ENCODE measurements at places on chromosomes 13 and 19.

DNA sequence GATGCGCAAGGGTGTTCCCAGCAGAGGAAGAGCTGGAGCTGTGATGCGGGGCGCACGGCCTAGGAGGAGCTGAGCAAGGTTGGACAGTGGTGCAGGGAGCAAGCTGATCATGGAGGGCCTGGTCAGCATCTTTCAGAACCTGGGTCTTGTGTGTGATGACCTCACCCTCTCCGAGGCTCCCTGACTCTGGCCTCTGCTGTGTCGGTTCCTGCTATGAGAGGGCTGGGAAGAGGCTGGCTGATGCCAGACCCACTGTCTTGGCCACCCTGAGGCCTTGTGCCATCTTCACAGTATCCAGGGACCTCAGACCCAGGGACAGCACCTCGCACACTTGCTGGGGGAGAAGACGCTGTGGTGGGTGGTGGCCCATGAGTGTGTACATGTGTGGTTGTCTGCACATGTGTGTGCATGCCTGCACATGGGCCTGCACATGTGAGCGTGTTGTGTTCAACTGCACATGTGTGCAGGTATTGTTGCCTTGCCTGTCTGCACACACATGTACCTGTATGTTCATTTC is 16.5 kb upstream of the C13orf46 start:
- no peak for DNase-seq

DNA sequence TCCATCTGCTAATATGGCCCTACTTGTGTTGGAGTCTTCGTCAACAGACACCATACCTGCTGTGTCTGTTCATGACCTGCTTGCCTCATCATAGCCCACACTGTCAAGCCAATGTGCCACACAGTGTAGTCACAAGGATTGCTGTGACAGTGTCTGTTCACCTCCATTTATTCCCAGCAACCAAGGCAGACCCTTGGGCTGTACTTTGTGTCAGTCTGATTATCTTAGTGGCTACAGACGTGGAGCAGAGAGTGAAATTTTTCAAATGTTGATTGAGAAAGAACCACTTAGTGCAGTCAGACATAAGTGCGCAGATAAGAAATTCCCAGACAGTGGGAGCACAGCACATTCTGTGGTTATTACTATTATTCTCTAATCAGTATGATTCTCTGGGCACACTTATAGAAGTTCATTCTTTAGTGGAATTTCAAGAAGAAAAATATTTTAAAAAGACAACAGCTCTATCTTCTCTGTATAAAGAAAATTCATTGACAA is 184.6 kb downstream of the GPC6 start:
- no peak for DNase-seq

DNA sequence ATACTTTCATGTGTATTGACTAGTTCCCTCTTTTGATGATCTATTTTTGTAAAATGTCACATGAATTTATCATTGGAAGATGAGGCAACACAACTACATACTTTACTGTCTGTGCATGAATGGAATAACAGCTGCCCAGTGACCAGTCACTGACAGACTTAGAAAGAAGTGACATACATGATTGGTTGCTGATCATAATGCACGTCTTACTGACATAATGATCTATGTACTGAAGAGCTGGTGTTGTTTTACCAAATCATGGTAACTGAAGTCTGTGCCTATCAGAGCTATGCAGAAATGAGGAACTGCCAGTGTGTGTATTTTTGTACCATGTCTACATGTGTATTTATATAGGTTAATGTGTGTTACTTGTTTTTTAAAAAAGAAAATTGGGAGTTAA is 26.5 kb downstream of the GPR18 start:
- no peak for DNase-seq

DNA sequence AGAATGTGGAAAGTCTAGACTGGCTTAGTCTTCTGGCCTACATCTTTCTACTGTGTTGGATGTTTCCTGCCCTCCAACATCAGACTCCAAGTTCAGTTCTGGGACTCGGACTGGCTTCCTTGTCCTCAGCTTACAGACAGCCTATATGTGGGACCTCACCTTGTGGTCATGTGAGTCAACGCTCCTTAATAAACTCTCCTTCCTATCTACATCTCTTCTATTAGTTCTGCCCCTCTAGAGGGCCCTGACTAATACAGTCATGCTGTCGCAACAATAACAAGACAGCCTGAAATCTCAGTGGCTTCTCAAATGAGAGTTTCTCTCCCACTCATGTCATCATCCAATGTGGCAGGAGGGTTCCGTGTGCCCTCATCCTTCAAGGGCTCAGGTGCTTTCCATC is 347.8 kb downstream of the MZT1 start:
- no peak for DNase-seq

- DNase-seq: no peak
Measured at GRCh38 chr13:30676672-30677071, 58.7 kb upstream of the ALOX5AP start.

DNA sequence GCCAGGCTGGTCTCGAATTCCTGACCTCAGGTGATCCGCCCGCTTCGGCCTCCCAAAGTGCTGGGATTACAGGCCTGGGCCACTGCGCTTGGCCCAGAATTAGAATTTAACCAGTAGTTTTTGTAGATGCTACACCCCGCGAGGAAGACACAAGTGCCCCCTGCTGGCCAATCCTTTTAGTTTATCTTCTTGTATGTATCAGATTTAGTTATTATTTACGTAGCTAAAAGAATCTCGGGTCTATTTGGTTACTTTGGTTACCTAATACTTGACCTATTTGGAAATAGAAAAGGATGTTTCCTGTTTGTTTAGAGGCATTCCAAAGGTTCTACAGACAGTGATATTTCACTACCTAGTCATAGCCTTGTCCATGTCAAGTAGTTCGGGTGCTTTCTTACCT is 22.0 kb downstream of the MUC16 start:
- peak; percentile 26 for DNase-seq

GRCh38 chr13:24348385-24348784 is 39.0 kb downstream of the C1QTNF9 start:
- DNase-seq: no peak

DNA sequence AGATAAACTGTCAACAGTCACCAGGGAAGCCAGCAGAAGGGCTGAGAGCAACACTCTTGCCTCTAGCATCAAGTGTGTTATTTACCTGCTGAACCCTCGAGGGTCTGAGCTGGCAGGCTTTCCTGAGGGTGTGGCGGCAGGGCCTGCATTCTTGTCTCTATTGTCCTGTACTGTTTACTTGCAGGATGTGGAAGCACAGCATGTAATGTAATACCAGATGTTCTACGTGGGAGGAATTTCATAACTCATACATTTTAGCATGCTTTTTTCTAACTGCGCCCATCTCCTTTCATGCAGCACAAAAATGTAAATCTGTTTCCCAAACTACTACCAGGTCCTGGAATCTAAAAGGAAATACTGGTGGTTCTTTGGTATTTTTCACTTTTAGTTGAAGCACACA is 153.1 kb downstream of the RGCC start:
- DNase-seq: no peak

Measured in CD4-positive, alpha-beta T cell treated with Interleukin-12 subunit alpha and Interleukin-12 subunit beta, for 1 hour (primary cell).